Stimulated activated CD8-positive, alpha-beta memory T cell treated with anti-CD3 and anti-CD28 coated beads, Interleukin-12 subunit alpha, Interleukin-12 subunit beta, amount 100 ng/mL, for 1 hour (primary cell): ENCODE measurements at places on chromosomes 6 and 20.

- DNase-seq, result no peak
Observed at GRCh38 chr20:50587291-50587961, 77.2 kb downstream of the PTPN1 start.

GRCh38 chr6:22756365-22756764 lies 187.0 kb downstream of the HDGFL1 start:
- DNase-seq, result no peak

GRCh38 chr20:48703511-48704219 lies 124.1 kb downstream of the PREX1 start:
- DNase-seq, result no peak

DNA sequence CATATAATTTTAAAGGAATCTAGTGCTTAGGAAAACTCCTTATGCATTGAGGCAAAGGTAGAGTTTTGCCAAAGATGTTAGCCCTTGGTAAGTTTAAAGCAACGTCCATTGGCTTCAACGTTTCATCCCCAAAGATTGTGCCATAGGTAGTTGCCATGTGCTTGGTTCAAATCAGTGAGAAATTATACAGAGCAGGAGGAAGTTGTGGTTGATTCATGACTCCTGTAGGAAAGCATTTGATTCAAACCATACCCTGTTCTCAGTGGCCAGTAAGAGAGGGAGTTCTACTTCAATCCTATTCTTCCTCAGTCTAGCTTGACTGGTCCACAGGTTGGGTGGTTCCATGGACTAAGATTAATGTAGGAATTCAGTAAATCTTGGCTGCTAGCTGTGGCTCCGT lies 535.6 kb downstream of the QKI start:
- no peak for DNase-seq

DNA sequence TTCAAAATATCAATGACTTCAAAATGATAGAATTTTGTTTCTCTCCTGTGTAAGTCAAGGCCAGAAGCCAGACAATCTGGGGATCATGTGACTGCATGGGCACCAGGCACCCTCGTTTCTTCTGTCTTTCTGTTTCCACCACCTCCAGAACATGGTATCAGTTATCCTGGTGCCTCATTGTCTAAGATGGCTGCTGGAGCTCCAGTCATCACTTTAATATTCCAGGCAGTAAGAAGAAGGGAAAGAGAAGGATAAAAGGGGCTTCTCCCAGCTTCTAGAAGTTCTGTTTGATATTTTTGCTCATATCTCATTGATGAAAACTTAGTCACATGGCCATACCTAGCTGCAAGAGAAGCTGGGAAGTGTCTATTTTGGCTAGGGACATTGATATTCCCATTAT lies 25.7 kb downstream of the ZNF341 start:
- DNase-seq, result no peak

DNA sequence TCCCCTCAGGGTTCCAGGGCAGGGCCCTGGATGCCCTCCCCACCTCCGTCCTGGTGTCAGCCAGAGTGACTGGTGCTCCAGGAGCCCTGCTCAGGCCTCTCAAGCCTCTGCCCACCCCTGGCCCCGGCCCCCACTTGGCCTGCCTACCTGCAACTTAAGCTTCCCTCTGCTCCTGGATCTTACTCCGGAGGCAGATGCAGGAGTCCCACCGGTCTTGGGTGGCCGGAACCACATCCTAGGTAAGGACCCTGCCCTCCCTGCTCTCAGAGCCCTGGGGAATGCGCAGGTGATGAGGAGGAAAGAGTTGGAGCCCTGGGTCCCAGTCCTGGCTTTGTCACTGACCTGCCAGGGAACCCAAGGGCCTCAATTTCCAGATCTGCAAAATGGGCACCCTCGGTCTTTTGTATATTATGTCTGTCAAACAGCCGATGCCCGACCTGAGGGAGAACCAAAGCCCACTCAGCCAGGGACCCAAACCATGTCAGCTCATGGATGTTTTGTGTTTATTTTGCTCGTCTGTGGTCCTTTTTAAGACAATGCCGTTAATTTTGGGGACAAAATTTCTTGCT lies 34.5 kb upstream of the BPIFA2 start:
- DNase-seq, result no peak
